ENCODE measurements at places on chromosomes 7 and 10.

- DNase-seq: no peak
Measured at GRCh38 chr7:37557571-37558209, 109.0 kb upstream of the ELMO1 start.

DNA sequence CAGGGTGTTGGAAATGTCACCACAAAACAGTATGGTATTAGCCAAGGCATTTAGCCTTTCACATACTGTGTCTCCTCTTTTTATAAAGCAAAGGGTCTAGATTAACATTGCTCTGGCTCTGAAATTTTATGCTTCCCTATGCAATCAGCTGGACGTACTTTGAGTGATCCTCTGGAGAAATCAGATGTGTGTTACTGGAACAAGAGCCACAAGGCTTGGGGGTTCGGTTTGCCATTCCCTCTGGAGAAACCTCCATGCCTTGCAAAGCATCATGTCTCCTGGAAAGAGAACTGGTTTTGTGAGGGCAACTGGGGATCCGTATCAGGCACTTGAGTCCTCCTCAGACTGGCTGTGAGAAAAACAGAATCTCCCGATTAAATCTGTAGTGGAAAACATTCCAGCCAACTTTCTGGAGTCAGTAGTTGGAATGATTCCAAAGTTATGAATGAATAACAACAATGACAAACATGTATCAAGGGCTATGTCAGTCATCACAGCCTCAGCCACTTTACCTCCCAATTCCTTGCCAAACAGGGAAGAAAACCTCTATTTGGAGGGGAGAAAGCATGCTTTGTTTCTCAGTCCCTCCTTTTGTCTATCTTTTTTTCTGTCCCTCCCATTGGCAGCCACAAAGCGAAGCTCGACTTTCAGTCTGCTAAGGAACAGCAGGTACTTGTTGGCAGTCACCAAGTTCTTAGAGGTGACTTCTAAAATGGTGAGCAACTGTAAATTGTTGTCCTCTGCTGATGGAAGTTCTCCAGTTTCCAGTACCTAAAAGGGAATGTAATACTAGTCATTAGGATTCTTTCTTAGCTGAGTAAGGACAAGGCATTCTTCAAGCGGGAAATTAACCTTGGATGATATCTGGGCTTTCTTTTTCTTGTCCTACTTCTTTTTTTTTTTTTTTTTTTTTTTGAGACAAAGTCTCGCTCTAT, 864.8 kb upstream of the AUTS2 start:
- DNase-seq: no peak

GRCh38 chr7:33667196-33667595, 238.1 kb upstream of the BMPER start:
- DNase-seq: peak; percentile 30

DNA sequence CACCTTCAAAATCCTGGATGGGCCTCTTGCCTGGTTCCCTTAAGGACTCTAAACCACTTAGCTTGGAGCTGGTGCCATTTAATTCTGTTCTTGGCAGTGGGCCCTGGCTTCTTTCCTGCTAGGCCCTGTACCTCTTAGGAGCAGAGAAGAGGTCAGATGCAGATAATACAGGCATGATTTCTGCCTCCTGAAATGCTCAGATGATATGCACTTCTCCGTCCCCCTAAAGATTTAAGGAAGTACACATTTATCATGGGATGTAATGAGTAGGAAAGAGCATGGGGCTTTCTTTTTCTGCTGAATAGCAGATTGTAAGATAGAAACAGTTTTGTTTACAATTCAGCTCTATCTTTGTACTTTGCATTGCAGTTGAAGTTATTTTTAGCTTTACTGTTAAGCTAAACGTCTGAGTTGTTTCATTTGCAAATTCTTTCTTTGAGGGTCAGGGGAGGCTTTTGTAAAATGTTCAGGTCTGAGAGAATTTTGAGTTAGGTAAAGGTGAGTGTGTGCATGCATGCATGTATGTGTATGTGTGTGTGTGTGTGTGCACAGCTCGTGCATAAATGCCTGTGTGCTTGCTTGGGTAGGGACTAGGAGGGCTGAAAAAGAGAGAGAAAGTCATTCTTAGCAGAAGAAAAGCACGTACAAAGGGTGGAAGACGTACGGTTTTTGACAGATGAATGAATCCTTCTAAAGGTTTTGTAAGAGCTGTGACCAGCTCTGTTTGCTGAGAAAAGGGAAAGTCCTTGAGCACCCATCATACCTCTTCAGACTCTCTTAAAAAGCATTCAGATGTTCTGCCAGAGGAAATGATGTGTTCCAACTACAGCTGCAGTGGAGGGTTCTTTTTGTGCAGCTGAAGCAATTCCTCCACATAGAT, 364.2 kb downstream of the AUTS2 start:
- no peak for DNase-seq

GRCh38 chr10:24723788-24724380, at the start of gene ARHGAP21:
ARHGAP21 (minus strand) TSS chr10:24723887; CDS start chr10:24721899, 1,988 bp downstream.
- DNase-seq: peak; percentile 83

GRCh38 chr7:47663213-47663612, 81.3 kb upstream of the TNS3 start:
- no peak for DNase-seq

DNA sequence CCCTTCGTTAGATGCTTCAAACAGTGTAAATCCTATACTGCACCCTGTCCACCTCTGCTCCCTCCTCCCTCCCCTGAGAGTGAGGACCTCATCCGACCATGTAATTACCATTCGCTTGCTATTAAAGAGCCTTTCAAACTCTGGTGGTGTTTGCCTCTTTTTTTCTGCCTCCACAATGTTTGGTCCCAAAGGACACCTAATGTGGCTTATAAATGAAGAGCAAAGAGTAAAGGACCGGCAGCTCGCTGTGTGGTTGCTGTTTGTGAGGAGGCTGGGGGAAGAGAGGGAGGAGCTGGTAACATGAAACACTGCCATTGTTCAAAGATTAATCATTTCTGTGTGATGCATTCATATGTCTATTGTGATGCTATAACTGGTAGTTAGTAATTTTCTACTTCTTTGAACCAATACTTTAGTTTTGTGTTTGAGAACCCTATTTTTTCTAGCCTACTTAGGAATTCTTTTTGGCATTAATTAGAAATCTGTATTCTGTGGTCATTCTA, 27.9 kb downstream of the MTURN start:
- peak; percentile 67 for DNase-seq

GRCh38 chr7:140889150-140889549, 35.6 kb downstream of the BRAF start:
- DNase-seq: no peak

DNA sequence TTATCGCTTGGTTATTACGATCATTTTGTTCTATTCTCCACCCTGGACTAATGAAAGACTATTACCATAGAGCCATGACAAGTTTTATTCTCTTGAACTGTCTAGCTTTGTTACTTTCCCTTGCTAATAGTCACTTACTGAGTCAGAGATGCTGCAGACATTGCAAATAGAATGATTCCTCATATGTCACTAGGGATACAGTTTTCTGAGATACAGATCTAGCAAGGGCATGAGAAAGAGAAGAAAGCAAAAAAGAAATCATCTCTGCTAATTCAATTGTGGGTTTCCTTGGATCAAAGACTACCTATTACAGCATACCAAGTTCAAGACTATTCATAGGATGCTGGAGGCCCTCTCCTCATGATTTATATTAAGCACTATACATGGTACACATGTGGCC, 204.3 kb downstream of the MBL2 start:
- no peak for DNase-seq

GRCh38 chr7:116234517-116235200, 24.3 kb downstream of the TES start:
- DNase-seq: no peak

DNA sequence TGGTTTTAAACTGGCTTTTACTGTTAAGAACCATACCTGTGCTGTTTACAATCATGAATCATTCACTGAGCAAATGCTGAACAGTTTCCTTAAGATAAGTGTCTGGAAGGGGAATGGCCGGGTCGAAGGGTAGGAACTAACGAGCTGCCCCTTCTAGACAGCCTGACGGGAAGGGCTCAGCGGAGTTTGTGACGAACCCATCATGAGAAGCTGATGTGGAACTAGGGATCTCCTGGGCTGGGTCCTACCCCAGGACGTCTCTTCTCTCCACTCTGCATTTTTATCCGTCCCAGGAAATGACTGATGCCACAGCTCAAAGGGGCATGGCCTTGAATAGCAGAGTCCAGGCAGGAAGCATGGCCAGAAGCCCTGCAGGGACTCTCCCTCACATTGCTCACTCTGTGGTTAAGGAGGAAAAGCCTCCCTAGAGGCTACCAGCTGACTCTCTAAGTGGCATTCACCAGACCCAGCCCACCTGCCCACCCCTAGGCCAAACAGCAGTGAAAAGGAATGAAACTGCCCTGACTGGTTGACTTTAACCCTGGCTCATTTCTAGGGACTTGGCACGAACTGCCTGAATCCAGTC, 112.0 kb downstream of the PFKFB3 start:
- no peak for DNase-seq

GRCh38 chr7:13201628-13202027, 514.2 kb downstream of the ARL4A start:
- no peak for DNase-seq

- peak; percentile 76 for DNase-seq
Measured at GRCh38 chr10:17001961-17002749, 127.5 kb downstream of the CUBN start.

DNA sequence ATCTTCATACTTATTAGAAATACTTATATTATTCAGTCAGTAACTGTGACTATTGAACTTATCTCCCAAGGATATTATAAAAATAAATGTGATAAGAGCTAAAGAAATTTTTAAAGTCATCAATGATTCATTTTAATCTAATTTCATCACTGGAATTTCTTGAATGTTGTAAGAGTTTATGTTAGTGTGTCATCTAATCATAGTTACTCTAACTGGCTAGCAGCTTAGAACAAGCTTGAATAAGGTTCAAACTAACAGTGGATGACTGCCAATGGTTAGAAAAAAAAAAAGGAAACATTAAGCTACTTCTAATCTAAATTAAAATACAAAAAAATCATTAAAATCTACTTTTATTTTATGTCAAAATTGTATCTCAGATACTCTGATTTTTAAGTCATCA, 1066.3 kb downstream of the CNTNAP2 start:
- peak; percentile 12 for DNase-seq

- peak; percentile 38 for DNase-seq
Measured at GRCh38 chr10:90579602-90580242, 278.1 kb downstream of the HTR7 start.

DNA sequence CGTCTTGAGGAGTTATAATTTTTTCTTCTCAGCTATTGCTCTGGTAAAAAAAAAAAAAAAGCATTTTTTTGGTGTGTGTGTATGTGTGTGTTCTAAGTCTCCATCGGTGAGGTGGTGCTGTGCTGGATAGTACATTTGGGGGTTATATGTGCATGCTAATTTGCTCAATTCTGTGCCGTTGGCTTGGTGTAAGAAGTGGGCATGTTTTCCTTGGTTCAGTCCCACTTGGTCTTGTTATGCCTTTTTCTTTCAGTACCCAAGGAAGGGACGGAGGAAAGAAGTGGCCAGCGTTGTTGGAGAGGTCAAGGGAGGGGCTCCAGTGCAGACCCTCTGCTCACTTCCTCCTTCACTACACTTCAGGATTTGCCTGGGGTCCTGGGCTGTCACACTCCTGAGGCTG, 20.4 kb downstream of the LRMDA start:
- DNase-seq: no peak

DNA sequence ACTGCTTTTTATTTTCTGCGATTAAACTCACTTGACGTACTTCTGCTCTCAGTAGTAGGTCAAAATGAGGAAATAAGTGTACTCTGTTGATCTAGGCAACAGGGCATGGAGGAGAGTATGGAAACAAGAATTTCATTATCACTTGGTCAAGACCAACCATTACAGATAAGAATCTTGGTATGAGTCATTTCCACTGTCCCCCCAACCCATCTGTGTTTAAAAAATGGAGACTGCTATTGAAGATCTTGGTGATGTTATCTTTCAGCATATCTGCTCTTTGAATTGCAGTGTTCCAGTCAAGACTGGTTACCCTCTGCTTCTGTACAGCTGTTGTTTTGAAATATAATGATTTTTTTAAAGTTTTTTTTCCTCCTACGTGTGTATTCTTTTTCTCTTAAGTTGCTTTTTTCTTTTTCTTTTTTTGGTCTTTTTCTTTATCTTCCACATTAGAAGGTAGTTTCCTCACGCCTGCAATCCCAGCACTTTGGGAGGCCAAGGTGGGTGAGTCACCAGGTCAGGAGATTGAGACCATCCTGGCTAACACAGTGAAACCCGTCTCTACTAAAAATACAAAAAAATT, 11.7 kb downstream of the STAM start:
- DNase-seq: peak; percentile 65

DNA sequence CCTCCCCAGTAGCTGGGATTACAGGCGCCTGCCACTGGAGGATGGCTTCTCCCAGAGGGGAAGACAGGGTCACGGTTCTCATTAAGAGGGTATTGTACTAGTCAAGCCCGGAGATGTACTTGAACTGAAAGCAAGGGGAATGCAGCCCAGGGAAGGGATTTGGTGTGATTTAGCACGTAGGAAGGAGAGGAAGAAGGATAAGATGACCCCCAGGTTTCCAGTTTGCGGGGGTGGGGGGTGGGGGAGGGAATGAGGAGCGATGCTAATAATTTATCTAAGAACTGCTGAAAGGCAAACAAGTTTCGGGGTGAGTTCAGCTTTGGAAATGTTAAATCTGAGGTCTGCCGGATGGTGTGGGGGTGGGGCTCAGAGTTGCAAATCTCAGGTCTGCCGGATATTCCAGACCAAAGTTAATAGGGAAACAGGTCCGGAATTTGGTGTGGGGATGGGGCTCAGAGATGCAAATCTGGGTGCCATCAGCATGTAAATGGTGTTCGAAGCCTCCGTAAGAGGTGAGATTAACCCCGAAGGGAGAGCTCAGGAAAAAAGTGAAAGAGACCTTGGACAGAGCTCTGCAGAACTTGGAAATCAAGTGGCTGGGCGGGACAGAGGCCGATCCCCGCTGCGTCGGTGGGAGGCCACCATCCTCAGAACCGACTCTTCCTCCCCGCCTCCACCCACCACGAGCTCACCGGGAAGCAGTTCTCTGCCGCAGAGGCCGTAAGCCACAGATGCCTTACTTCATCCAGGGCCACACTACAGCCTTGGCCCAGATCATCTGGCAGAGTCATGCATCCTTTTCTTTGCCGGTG, 1.6 kb upstream of the SEPHS1 start:
- DNase-seq: peak; percentile 51

- no peak for DNase-seq
Measured at GRCh38 chr10:97060441-97061084, 125.2 kb downstream of the SLIT1 start.

DNA sequence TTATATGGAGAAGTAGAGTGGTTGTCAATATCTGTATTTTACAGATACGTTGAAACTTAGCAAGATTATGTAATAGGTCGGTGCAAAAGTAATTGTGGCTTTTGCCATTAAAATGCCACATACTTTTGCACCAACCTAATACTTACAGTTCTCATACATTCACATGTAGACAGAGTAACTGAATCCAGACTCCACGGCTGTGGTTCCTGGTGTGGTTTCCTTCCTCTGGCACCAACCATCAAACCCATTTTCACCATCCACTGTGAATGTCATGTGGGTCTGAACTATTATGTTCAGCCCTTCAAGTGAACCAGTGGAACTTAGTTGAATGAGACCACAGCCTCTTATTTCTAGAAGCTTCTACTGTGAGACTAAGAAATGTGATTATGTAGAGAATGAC, 31.5 kb upstream of the SLIT1 start:
- DNase-seq: no peak

GRCh38 chr10:103291588-103291987, 14.7 kb downstream of the INA start:
- no peak for DNase-seq
